ENCODE measurements at places on chromosomes 3 and 15.

DNA sequence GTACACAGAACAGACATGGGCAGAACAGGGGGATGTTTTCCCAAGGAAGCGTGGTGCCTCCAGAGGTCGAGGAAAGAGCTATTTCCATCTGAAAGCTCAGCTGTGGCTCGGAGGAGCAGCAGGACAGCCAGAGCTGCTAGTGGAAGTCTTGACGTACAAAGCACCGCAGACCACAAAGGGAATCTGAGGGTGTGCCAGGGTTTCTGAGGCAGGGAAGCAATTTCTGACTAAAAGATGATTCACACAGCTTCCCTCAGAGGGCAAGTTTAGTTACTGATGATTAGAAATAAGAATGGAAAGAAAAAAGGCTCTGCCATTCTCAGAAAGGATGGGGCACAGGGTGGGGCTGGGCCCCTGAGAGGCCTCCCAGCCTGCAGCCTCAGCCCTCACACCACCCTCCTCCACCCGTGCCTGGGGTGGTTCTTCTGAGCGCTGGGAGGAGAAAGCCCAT lies 45.8 kb upstream of the SEC13 start:
- DNase-seq = no peak

GRCh38 chr15:71336671-71337070 lies 221.4 kb downstream of the THSD4 start:
- DNase-seq = peak; percentile 62

- no peak for DNase-seq
Measured at GRCh38 chr3:76986876-76987474, 52.9 kb upstream of the ROBO2 start.

GRCh38 chr3:143171141-143171980 lies 51.8 kb downstream of the CHST2 start:
- DNase-seq = no peak

DNA sequence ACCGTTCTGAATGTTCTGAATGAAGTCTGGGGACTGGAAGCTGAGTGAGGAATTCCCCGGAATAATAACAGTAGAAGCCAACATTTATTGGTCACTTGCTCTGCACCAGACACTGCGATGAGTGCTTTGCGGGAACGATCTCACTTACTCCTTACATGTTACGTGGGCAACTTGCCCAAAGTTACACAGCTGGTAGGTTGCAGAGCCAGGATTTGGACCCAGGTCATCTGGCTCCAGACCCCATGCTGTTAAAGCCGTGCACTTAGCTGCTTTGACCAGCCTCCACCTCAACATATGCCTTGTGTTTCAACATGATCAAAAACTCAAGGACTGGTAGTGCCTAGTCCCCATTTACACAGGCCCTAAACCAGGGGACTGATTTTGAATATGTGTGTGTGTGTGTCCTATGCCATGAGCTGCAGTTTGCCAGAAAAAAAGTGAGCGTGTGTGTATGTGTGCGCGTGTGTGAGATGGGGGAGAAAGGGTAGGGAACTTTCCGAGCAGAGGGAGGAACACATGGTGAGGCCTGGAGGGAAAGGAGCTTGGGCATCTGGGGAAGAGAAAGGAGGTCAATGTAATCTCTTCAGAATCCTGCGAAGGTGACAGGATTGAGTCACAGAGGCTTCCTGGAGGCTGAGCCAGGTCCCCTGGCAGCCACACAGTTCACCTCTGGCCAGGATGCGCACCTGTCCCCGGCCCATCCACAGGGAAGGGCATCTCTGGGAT lies 28.9 kb downstream of the LINGO1 start:
- no peak for DNase-seq

GRCh38 chr3:176595307-176595706 lies 602.0 kb downstream of the TBL1XR1 start:
- no peak for DNase-seq

- no peak for DNase-seq
Measured at GRCh38 chr3:139687431-139687830, 9.7 kb upstream of the NMNAT3 start.

GRCh38 chr3:134054231-134054630 lies 24.5 kb upstream of the SLCO2A1 start:
- DNase-seq = no peak

DNA sequence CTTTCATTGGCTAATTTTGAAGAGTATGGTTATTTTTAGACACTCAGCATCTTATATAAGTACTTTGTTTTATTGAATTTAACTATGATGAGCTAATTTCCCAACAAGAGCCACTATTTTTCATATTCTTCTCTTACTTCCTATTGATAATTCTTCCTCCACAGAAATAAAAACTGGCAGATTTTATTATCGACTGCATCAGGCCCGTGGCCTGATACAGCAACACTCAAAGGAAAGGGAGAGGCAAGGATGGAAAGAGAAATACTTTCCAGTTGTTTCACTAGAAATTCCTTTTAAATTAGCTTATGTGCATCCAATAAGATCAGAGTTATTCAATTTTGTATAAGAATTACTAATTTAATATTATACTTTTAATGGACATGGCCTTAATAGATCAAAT lies 886.3 kb downstream of the ROBO1 start:
- DNase-seq = no peak

- no peak for DNase-seq
Measured at GRCh38 chr3:197293605-197294237, 4.7 kb downstream of the DLG1 start.

- DNase-seq = no peak
Measured at GRCh38 chr3:8990266-8991215, 27.3 kb upstream of the RAD18 start.

GRCh38 chr15:66486887-66487286 lies 10.7 kb downstream of the SNAPC5 start:
- no peak for DNase-seq

DNA sequence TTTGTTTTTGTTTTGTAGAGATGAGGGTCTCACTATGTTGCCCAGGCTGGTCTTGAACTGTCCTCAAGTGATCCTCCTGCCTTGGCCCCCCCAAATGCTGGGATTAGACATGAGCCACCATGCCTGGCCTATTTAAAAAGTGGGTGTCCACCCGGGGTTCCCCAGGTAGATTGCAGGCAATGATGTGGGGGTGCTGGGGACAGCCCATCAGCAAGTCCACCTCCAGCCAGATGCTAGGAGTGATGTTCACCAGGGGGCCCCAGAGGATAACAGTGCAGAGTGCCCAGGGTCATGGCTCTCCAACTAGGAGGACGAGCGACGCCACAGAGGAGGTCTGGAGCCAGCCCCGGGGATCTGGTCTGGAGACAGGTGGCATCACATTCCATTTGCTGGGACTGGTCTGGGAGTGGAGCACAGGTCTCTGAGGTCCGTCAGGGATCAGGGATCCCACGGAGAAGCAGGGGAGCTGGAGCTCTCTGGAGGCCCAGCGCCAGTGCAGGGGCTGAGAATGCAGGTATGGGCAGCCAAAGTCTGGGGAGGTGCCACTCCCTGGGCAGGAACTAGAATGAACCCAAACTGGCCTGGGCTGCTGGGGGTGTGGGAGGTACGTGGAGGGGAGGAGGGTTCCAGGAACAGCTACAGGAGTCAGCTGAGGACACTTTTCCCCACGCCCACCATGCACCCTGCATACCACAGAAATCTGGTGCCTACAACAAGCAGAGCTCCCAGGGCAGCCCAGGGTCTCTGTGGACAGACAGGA lies 51.2 kb upstream of the PCSK6 start:
- peak; percentile 38 for DNase-seq

- no peak for DNase-seq
Measured at GRCh38 chr15:65146438-65146837, 12.8 kb upstream of the PDCD7 start.

DNA sequence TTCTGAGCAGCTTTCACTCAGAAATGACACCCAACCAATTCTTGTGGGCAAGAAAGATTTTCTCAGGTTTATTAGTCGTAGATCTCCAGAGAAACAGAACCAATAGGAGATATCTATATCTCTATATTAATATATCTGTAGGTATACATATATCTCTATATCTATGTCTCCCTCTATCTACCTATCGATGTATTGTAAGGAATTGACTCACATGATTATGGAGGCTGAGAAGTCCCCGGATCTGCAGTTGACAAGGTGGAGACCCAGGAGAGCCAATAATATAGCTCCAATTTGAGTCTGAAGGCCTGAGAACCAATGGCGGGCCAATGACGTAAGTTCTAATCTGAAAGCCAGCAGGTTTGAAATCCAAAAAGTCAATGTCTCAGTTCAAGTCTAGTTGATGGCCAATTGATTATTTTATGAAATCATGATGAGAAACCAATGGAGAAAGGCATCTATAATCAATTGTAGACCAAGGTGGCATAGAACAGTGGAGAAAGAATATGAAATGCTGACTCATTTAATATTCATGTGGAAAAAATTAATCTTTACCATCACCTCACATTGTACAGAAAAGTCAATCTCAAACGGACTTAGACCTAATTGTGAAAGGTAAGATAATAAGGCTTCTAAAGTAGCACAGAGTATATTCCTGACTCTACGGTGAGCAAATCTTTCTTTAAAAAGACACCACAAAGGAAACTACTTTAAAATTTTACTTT lies 65.6 kb upstream of the CHRNA7 start:
- DNase-seq = no peak

DNA sequence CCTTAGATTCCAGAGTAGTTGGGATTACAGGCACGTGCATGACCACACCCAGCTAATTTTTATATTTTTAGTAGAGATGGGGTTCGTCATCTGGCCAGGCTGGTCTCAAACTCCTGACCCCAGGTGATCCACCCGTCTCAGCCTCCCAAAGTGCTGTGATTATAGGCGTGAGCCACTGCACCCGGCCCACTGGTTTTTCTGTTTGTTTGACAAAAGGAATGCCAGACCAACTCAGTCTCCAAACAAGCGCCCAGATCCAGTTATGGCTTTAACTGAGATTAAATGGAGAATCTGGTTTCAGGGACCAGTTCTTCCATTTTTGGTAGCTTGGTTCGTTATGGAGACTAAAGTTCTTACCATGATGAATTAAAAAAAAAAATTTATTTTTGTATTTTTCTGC lies 50.8 kb downstream of the CRTC3 start:
- DNase-seq = no peak

- DNase-seq = peak; percentile 80
Measured at GRCh38 chr15:71386448-71387236, 271.4 kb downstream of the THSD4 start.

- DNase-seq = peak; percentile 30
Measured at GRCh38 chr3:159763602-159764489, 224.8 kb upstream of the IL12A start.

GRCh38 chr3:186099178-186099577 lies 9.7 kb downstream of the ETV5 start:
- DNase-seq = peak; percentile 57

GRCh38 chr3:73448761-73449301 lies 175.9 kb downstream of the PDZRN3 start:
- DNase-seq = no peak

- no peak for DNase-seq
Measured at GRCh38 chr3:5465183-5465582, 277.7 kb downstream of the EDEM1 start.

DNA sequence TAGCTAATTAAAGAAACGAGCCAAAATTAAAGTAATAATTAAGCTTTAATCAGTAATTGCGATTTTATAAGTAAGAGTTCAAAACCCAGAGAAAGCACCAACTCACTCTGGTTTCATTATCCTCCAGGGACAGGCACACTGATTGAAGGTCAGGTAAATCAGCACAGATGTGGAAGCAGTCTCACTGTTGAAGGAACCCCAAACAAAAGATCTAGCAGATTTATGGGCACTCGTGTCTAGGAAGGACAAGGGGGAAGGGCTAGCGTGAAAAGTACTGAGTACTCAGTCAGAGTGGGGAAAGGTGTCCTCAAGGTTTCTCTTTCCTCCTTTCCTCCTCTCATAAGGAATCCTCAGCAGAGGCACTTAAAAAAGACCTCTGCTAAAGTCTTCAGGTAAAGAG lies 320.1 kb downstream of the PYDC2 start:
- DNase-seq = no peak

GRCh38 chr3:195573611-195574496 lies 9.9 kb downstream of the APOD start:
- DNase-seq = no peak

- no peak for DNase-seq
Measured at GRCh38 chr3:42353631-42354030, 56.8 kb downstream of the LYZL4 start.

GRCh38 chr15:49148727-49149126 lies 6.7 kb downstream of the COPS2 start:
- no peak for DNase-seq

GRCh38 chr3:170189398-170190256 lies 8.1 kb upstream of the PHC3 start:
- no peak for DNase-seq

- DNase-seq = no peak
Measured at GRCh38 chr15:80992441-80992840, 2.8 kb upstream of the MESD start.

- DNase-seq = peak; percentile 53
Measured at GRCh38 chr15:59609730-59610712, 1.6 kb upstream of the GCNT3 start.

DNA sequence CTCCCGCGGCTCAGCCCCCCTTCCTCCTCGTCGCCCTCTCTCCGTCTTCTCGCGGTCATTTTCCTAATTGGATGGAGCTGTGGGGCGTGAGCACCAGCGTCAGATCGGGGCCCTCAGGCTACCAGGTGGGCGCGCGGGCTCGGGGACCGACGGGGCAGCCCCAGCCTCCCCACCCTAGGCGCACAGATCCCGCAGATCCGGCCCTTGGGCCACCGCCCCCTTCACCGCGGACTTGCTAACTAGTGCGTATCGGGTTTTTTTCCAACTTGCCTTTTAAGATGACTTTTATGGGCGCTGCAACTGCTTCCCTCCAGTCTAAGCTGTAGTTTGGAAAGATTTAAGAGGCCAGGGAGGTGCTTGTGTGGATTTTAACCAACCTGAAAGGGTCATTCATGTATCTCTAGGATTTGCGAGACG lies 1.3 kb downstream of the ZNF710 start:
- DNase-seq = peak; percentile 60

GRCh38 chr3:50372349-50372748 lies 13.0 kb upstream of the TMEM115 start:
- DNase-seq = no peak
